RCC 7860 (cell line): ENCODE measurements at places on chromosomes 7 and 10.

- no peak for DNase-seq
Observed at GRCh38 chr10:75994357-75995040, 563.1 kb downstream of the LRMDA start.

GRCh38 chr7:100691676-100692577 is 2.1 kb downstream of the GIGYF1 start:
- peak; percentile 48 for DNase-seq

- no peak for DNase-seq
Observed at GRCh38 chr7:114021135-114021534, 102.3 kb upstream of the PPP1R3A start.

DNA sequence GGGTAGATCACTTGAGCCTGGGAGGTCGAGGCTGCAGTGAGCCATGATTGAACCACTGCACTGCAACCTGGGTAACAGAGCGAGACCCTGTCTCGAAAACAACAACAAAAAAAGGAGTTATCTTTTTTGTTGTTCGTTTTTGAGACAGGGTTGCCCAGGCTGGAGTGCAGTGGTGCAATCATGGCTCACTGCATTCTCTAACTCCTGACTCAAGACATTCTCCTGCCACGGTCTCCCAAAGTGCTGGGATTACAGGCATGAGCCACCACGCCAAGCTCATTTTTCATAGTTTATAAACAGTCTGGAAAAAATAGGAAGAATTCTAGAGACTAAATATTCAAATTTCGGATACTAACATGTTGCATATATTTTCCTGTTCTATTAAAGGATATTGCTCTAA is 29.4 kb downstream of the SFXN4 start:
- DNase-seq = no peak

- no peak for DNase-seq
Observed at GRCh38 chr10:71473671-71474599, 77.2 kb downstream of the CDH23 start.

- no peak for DNase-seq
Observed at GRCh38 chr7:153190986-153191385, 431.4 kb downstream of the ACTR3B start.

DNA sequence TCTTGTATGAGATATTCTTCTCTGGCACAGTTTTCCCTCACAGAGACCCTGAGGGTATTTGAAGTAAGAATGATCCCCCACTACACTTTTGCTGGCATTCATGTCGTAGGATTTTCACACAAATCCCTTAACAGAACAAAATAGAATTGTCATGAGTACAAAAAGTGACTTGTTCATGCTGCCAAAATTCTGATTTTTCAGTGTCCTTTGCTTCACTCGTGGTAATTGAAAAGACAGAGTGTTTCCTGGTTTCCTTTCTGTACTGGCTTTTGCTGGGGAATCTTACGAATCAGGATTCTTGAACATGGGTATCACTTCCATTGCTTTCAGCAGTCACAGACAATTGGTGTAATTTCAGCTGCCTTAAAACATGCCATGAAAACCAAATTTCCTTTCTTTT is 756.3 kb downstream of the REEP3 start:
- DNase-seq = no peak

DNA sequence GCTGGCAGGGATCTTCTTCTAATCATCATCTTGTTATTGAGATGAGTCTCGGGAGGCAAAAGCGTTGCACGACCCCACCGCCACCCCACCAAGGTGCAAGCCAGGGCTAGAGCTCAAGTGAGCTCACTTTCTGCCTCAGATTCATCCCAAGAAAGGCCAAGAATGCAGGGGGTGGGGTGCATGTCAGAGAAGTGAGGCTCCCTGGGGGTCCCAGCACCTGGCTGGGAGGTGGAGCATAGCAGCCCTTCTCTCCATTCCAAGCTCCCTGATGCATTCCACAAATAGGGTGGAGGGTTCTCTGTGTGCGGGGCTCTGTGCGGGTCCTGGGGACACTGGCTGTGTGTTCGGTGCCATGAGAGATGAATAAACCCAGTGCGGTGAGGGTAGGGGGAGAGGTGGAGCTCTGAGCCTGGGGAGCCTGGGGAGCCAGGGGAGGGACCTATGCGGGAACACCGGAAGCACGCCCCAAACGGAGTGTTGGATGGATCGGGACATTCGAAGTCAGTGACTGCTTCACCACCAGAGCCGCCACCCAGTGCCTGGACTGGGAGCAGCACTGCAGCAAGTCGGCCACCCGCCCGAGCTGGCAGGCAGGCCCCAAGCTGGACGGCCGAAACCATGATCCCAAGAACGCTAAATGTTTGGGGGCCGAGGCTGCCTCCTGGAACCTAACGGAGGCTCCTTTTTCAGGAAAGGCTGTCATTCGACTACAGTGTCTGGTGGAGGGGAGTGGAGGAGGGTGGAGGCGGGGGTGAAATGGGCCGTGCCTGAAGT is 17.9 kb upstream of the HMX3 start:
- no peak for DNase-seq

DNA sequence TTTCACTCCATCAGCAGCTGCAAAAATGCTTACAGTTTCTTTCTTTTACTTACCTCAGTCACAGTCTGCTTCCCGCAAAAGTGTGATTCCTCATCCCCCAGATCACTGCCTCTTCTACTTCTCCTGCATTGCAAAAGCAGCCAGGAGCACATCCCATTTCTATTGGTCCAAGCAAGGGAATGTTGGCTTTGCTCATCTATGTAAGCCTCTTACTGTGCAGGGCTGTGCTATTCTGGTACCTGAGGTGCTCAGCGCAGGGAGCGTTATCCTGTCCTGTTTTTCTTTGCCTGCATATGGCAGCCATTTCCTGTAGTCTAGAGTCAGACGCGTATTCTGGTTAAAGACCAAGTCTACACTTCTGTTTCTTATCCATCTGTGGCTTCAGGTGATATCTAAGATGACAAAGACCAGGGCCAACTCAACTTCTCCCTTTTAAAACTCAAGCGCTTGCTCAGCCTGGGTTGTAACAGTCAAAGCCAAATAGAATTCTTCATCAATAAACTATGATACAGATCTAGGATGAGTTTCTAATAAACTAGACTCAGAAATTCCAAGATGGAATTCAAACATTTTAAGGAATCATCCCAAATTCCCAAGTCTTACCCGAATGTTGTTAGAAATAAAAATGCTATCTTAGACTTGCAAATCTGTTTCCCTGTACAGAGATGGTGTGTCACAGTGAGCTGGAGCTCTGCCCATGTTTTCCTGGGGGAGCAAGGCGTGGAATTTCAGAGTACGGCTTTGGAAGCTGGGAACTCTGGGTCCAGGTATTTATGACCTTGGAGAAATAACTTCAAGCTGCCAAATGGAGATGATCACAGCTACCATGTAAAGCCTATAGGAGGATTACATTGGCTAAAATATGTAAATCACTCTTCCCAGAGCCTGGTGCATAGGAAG is 6.1 kb upstream of the RBM17 start:
- no peak for DNase-seq

GRCh38 chr7:4170997-4171786 is 510.9 kb upstream of the FOXK1 start:
- no peak for DNase-seq

DNA sequence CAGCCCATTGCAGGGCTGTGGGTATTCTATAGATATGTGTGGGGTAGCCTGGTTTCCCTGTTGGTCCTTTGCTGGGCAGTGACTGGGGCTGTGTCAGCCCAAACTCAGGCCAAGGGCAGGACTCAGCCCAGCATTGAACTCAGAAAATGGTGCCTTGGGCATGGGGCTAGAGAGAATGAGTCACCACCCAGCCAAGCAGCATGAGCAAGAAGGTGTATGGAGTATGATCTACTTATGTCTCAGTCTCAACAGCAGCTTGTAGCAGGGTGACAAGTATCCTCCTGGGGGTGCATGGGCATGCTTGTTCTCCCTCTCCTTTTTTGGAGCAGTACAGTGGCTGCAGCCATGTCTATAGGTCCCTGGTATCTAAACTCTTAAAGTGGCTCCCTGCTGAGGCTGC is 32.0 kb downstream of the STK31 start:
- no peak for DNase-seq

DNA sequence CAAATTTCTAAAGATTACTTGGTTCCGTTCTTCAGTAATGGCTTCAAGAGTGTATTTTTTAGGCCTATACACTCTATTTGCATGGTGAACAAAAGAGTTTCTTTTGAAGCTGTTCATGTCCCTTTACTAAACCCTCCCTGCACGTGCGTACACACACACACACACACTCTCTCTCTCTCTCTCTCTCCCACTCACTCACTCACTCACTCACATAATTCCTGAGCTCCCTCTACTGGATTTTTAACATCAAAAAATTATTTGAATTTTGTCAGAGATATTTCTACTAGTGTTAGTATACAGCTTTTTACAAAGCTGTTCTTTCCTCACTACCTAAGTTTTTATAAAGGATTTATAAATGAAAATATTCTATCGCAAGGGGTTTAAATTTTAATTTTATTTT is 85.9 kb downstream of the UBE3C start:
- DNase-seq = no peak

DNA sequence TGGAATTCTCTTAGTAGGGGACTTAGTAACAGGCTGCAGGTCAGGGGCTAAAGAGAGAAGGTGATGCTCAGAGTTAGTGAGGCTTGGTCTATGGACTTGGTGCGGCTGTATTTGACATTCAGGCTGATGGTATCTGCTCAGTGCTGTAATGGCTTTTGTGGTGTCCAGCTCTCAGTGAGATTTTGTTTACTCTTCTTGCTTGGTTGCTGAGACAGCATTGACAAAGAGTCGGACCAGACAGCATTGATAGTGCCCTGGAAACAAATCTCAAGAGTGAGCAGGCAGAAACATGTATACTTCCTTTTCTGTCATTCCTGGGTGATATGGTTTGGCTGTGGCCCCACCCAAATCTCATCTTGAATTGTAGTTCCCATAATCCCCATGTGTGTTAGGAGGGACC is 202.0 kb downstream of the STK31 start:
- no peak for DNase-seq
